ENCODE measurements at places on chromosomes 7 and 10.

DNA sequence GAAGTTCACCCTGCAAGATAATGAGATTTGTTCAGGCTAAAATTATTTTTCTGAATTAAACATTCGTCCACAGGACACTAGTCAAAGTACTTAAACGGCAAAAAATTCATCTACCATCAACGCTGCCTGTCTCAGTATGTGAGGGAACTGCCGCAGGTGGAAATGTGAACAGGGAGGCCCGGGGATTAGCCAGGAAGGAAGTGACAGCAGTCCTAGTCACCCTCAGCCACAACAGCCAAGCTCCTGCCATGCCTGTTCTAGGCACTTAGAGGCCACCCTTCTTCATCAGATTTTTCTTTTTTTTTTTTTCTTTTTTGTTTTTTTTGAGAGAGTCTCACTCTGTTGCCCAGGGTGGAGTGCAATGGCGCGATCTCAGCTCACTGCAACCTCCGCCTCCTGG lies 9.4 kb downstream of the NUDT5 start:
- DNase-seq = no peak

GRCh38 chr7:73726083-73726466 lies 6.6 kb upstream of the STX1A start:
- DNase-seq = no peak

DNA sequence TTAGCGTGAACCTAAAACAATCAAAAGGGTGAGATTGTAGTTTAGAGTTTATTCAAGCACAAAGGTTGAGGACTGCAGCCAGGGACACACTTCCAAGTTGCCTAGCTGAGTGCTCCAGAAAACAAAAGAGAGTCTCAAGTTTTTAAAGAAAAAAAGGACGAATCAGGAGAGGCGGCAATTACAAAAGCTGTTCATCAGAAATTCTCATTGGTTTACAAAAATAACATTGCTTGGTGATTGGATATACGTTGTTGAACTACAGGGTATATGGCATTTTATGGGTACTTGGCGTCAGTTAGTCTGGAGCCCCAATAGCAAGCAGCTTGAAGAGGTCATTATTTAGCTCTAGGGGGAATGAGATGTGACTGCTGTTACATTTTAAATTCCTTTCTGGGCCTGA lies 11.5 kb downstream of the ZNF438 start:
- DNase-seq = no peak

DNA sequence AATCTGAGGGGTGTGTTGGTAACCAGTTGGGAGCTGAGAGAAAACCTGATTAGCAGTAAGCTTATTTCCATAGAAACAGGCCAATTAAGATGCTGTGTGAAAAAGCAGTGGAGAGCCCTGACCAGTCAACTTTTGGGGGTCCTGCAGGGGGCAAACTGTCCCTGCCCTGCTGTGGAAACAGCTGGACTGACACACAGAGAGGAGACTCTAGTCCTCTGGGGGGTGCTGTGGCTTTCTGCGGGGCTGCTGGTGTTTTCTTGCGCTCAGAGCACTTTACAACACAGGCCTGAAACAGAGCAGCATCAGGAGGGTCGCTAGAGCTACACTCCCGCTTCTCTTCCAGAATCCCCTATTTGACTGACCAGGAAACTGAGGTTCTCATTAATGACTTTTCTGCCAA lies 546.9 kb upstream of the GALNT17 start:
- DNase-seq = no peak

DNA sequence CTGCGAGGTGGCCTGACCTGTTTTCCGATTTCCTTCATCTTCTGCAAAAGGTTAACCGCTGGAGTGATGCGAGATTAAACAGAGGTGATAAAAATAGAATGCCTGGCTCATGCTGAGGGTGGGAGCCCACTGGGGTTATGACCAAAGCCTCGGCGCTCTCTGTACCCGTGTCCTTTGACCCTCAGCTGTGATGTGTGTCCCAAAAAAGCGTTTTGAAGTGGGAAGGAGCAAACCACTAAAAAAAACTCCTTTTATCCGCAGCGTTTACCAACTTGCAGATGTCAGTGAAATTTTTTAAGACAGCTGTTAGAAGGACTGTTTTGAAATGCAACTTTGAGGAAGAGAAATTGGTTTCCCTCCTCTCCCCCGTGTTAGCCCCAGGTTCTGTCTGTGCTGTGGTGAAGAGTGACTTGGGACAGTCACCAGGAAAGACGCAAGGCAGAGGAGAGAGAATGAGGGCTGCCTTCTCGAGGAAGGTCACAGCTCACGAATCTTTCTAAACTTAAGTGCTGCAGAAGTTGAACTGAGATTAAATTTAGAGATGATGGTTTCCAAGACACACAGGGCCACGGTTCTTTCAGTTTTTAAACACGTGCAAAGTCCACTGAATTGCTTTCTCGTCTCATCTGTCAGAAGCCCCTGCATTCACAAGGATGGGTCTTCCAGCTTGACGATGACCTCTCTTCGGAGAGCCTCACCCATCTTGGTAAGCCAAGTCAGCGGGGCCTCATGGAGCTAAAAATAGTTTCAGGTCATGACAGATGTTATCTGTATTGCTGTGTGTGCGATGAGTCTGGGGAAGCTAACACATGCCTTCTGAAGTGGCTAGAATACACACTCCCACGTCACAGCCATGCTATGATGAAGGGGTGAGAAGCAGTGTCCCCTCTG lies 27.6 kb downstream of the AMZ1 start:
- no peak for DNase-seq

DNA sequence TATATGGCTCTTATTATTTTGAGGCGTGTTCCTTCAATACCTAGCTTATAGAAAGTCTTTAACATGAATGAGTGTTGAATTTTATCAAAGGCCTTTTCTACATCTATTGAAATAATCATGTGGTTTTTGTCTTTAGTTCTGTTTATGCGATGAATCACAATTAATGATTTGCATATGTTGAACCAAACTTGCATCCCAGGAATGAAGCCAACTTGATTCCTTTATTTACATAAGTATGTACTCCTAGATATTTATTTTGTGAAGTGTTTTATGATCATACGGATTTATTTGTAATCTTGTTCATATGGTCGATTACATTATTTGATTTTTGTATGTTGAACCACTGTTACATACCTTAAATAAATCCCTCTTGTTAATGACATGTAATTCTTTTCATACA lies 244.3 kb upstream of the KCND2 start:
- no peak for DNase-seq

DNA sequence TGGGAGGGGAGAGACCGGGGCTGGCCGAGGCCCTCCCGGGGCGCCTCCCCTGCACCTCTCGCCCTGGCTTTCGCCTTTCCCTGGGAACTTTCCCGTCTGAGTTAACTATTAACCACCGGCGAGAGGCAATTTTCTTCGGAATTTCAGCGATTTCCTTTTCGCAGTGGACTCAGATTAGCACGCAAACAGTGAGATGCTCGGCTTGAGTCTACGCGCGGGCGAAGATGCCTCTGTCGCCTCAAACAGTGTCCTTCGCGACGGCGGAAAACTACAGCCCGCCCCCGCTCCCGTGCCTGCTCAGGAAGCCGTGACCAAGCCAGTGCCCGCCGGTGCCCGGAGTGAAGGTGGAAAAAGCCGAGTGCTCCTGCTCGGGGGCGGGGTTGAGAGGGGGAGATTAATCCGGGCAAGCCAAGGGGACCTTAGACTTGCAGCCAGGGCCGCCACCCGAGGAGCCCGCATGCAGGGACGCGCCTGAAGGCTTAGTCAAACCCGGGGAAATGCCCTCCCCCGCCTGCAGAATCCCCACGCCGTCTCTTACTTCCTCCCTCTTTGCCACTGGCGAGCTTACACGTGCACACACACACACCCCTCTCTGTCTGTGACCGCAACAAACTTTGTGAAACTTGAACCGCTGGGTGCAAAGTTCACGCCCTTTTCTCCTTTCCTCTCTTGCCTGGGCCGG lies 14.5 kb upstream of the PAX2 start:
- DNase-seq = no peak

DNA sequence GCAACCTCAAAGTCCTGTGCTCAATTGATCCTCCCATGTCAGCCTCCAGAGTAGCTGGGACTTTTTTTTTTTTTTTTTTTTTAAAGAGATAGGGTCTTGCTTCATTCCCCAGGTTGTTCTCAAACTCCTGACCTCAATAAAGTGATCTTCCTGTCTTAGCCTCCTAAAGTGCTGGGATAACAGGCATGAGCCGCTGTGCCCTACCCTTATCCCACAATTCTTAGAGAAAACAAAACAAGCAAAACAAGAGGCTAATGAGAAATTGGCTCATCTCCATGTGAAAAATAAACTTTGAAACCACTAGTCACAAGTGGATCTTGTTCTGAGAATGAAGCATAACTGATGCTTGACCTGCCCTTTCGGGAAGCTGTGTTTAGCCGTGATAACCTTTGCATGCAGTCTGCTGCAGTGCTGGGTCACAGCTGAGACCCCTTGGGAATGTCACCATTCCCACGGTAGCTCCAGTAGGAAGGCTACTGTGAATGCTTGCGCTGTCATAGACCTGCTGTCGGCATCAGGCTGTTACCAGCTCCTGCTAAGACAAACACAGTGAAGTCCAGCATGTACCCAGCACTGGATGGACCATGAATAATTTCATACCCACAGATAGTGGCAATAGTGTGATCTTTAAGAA lies 290.7 kb upstream of the KIAA1217 start:
- DNase-seq = no peak

DNA sequence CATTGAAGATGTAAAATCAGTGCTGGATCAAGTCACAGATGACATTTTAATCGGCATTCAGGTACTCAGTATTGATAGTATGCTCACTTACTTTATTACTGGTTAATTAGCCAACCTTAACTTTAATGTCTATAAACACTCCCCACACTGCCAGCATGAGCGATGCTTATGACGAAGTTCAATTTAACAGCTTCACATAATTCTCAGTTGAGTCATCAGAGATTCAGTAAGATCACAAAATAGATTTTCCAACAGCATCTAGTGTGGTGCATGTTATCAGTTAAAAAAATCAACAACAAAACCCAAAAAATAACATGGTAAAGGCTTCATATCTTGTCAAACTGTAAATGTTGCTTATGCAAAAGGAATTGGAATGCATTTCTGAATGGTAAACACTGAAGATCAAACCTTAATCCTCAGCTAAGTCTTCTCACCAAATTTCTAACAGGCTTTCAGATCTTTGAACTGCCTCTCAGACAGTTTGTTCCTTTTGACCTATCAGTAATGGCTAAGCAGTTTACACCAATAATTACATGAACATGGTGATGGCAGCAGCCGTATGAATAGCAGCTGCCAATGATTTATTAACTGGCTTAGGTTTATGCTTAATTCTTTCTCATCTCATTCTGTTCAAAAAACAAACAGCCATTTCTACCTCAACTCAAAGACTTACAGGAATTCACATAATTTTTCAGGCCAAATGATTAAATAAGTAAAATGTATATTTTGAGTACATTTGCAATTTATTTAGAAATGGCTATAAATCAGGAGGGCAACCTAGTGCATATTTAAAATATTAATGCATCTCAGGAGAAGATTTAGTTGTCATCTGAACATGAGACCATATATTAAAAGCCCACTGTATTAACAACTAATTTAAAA lies 98.5 kb downstream of the CABCOCO1 start:
- no peak for DNase-seq

DNA sequence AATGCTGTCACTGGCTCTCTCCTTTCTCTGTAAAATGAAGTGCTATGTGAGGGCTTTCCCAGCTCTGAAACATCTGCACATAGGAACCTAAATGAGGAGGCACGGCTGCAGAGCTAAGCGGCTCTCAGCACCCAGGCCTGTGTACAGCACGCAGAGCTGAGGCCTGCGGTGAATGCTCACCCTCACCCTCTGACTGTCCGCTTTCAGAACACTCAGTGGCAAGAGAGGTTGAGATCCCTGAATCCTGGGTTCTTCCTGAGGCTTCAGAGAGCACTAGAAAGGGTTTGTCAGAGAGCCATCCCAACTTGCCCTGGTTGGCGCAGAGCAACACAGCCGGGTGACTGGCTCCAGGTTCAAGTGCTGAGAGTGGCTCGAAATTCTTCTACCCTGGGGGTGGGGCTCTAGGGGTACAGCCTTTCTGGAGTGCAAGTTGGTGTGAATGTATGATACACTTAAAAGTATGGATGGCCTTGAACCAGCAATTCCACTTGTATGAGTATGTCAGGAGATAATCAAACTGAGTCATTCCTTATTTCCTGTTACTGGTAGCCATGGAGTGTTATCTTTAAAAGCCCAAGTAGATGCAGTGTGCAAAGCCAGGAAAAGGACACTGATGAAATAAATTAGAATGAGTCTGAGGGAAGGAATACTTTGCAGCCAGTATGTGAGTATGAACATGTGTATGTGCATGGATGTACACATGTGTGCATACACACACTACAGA lies 1.7 kb upstream of the CCDC201 start:
- no peak for DNase-seq

GRCh38 chr7:40221836-40222235 lies 87.0 kb downstream of the SUGCT start:
- no peak for DNase-seq

DNA sequence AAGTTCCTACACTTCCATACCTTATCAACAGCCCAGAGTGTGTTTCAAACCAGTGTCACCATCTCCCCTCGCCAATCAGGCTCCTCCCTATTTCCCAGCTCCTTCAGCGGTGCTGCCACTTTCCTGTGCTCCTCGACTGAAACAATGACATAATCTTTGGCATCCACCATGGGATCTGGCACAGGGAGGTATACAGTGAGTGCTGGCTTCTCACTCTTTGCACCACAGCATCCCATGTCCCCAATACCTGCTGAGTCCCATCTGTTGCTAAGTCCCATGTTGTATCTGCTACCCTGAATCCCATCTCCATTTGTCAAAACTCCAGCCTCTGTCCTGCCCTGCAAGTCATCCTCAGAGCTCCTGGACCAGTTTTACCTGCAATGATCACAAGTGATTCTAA lies 15.4 kb downstream of the PAXIP1 start:
- no peak for DNase-seq

DNA sequence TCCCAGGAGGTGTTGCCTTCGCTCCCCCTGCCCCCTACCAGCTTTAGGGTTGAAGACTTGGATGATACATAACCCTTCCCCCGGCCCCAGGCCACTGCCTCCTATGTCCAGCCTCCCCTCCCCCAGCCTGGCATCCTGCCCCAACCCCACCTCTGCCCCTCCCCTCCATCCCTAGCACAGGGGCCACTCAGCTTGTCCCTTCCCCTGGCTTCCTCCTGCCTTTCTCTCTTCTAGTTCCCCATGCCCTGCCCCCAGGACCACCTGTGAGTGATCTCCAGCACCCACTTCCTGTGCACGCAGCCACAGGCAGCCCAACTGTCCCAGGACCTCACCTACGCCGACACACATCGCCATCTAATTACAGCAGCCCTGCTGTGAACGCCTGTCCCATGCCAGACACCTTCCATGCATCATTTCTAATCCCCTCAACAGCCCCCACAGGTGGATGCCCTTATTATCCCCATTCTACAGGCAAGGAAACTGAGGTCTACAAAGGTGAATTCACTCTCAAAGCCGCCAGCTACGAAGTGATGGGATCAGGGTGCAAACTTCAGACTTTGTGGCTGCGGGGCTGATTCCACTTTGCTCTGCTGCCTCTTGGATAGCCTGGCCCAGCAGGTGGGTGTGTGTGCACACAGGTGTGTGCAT lies 82.4 kb upstream of the CHST15 start:
- no peak for DNase-seq

- no peak for DNase-seq
Measured at GRCh38 chr7:80726666-80727065, 88.2 kb downstream of the CD36 start.

Data from stimulated activated effector memory CD8-positive, alpha-beta T cell treated with anti-CD3 and anti-CD28 coated beads, Interleukin-12 subunit alpha, Interleukin-12 subunit beta, amount 100 ng/mL, for 72 hours (primary cell).